ENCODE measurements at places on chromosomes 11 and 22. TPM values are rescaled to one million over a fixed set of nuclear protein-coding genes. Genes with fewer than 3 reads are reported as not detected.
A peak's percentile ranks its signal among the peaks of the same experiment; 100 is the strongest.

Gene TRIM3
- total RNA-seq, result 8.7 TPM

- H3K4me3 ChIP-seq, result no peak overlapping the region
- H3K27me3 ChIP-seq, result no peaks in the 10 kb centered on the region
- no peaks in the 10 kb centered on the region for H3K36me3 ChIP-seq
- no peak for DNase-seq
- no peak overlapping the region for H3K27ac ChIP-seq
- peaks cover 26% of the 10 kb centered on the region for H3K4me1 ChIP-seq
Observed at GRCh38 chr22:46732513-46732912, 5.5 kb downstream of the CERK start.

DNA sequence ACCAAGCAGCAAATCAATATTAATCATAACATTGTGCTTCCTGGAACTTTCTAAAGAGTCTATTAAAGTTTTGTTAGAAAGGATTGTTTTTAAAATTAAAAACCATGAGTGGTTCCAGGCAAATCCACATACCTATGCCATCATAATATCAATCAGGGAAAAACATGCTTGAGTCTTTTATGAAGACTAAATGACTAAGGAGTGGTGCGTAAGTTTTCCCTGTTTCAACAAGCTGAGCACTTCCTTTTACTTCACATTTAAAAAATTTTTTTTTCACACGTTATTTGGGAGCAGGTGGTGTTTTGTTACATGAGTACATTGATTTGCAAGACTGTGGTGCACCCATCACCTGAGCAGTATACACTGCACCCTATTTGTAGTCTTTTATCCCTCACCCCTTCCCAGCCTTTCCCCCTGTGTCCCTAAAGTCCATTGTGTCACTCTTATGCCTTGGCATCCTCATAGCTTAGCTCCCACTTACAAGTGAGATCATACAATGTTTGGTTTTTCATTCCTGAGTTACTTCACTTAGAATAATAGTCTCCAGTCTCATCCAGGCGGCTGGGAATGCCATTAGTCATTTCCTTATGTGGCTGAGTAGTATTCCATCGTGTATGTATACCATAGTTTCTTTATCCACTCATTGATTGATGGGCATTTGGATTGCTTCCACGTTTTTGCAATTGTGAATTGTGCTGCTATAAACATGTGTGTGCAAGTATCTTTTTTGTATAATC, 1190.3 kb upstream of the RAG2 start:
- no peak for DNase-seq
- no peak overlapping the region for H3K27ac ChIP-seq
- no peaks in the 10 kb centered on the region for H3K36me3 ChIP-seq
- no peak overlapping the region for H3K4me3 ChIP-seq

DNA sequence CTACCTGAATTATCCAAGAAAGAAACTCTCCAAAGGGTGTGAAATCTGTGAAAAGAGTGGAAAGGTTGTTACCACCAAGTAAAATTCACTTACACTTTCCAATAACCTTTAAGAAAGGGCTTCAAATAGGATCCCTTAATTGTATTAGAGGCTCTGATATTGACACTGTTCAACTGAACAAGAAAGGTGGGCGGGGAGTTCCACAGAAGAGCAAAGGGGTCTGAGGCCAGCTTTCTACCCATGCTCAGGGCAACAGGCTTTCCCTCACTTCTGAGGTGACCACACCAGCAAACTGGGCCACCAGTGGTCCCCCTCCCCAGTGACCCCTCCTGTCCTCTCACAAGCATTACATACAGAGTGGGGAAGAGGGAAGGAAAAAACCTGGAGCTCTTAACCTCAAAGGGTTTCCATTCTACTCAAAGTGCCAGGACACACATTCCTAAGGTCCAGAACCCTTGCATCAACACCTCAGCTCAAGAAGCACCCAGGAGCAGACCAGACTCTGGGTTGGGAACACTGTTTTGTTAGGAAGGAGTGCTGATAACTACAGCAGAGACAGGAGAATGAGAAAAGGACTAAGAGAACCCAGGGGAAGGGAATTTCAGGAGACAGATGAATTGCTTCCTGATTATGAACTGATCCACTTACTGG, 71.6 kb upstream of the AKIP1 start:
- H3K36me3 ChIP-seq, result no peaks in the 10 kb centered on the region
- H3K27ac ChIP-seq, result no peak overlapping the region
- no peaks in the 10 kb centered on the region for H3K4me1 ChIP-seq
- H3K4me3 ChIP-seq, result no peak overlapping the region
- DNase-seq, result no peak

GRCh38 chr22:38946771-38947170, 10.6 kb upstream of the APOBEC3A start:
- peaks cover 28% of the 10 kb centered on the region for H3K4me1 ChIP-seq
- H3K27ac ChIP-seq, result no peak overlapping the region
- H3K4me3 ChIP-seq, result no peak overlapping the region
- H3K36me3 ChIP-seq, result no peaks in the 10 kb centered on the region
- H3K27me3 ChIP-seq, result no peaks in the 10 kb centered on the region

Gene C11orf98
- total RNA-seq, result 94.4 TPM

GRCh38 chr22:36375071-36375980, 12.4 kb downstream of the MYH9 start:
- H3K27ac ChIP-seq, result peak overlapping the region; percentile 40
- H3K4me3 ChIP-seq, result no peak overlapping the region
- no peaks in the 10 kb centered on the region for H3K27me3 ChIP-seq
- peaks cover 22% of the 10 kb centered on the region for H3K36me3 ChIP-seq
- DNase-seq, result no peak
- H3K4me1 ChIP-seq, result peaks cover 86% of the 10 kb centered on the region

DNA sequence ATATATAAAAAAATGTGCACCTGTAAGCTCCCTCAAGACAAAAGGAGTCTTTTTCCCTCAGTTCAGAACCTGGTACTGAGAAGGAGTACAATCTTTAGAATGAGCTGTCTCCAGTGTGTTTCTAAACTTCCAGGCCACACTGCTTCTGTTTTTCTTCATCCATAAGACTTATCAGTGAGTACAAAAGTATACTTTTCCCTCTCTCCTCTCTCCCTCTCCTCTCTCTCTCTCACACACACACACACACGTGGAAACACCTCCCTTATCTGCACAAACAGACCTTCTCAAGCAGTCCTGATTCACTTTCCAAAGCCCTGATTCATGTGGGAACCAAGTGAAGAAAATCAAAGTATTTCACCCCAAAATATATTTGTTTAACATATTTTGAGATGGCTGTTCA, 220.7 kb upstream of the UBASH3B start:
- H3K27ac ChIP-seq, result no peak overlapping the region
- DNase-seq, result no peak
- no peaks in the 10 kb centered on the region for H3K36me3 ChIP-seq
- H3K4me3 ChIP-seq, result no peak overlapping the region
- H3K27me3 ChIP-seq, result no peaks in the 10 kb centered on the region
- H3K4me1 ChIP-seq, result no peaks in the 10 kb centered on the region

DNA sequence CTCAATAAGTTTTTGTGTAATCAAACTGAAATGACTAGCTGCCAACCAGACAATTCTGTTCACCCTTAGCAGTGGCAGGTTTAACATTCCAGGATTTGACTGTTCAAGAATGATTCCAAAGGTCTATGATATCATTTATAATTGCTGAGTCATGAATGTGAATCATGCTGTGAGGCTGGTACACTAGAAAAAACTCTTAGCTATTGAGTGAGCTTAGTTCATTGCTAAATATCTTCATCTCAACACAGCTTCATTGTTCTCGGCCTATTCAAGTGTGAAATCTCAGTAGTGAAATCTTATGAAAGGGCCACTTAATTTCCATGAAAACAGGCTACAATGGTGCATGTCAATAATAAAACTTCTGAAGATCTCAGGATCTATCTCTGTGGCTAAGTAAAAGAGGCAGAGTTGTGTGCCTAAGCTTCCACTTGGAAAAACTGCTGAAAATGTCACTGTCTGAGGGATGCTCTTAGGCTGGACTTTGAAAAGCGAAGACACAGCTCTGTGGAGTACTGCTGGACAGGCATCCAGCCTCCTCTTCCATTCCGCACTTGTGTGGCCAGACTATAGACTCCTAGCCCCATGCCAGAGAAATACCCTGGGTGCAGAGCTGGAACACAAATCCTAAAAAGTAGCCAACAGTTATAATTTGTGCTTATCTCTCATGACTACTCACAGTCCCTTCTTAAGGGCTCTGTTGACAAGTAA, 12.8 kb downstream of the AQP11 start:
- H3K4me1 ChIP-seq, result no peaks in the 10 kb centered on the region
- no peak overlapping the region for H3K27ac ChIP-seq
- H3K4me3 ChIP-seq, result no peak overlapping the region
- H3K36me3 ChIP-seq, result no peaks in the 10 kb centered on the region

DNA sequence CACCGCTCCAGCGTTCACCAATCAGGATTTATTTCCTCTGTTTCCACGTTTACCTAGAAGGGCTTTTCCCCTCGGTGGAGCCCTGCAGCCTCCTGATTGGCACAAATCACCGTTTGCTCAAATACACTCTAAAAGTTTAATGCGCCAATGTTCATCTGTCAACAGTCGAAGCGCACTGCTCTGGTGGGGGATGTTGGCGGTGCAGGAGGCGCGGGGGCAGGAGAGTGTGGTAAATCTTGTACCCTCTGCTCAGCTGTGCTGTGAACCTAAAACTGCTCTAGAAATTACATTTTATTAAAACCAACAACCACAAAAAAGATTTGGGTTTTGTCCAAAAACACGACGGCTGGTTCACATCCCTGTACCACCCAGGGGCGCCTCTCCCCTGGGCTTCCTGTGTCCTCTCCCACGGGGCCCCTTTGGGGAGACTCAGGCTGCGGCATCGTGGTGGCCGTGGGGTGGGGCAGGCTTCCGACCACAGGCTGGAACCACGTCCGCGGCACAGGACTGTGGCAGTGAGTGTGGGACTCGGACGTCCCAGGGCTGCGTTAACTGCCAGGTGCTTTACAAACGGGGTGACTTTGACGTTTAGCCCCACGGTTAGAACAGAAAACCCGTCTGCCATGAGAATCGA, 13.5 kb downstream of the TTLL8 start:
- H3K27ac ChIP-seq, result no peak overlapping the region
- no peak overlapping the region for H3K4me3 ChIP-seq
- no peaks in the 10 kb centered on the region for H3K27me3 ChIP-seq
- no peaks in the 10 kb centered on the region for H3K36me3 ChIP-seq
- DNase-seq, result no peak
- no peaks in the 10 kb centered on the region for H3K4me1 ChIP-seq

DNA sequence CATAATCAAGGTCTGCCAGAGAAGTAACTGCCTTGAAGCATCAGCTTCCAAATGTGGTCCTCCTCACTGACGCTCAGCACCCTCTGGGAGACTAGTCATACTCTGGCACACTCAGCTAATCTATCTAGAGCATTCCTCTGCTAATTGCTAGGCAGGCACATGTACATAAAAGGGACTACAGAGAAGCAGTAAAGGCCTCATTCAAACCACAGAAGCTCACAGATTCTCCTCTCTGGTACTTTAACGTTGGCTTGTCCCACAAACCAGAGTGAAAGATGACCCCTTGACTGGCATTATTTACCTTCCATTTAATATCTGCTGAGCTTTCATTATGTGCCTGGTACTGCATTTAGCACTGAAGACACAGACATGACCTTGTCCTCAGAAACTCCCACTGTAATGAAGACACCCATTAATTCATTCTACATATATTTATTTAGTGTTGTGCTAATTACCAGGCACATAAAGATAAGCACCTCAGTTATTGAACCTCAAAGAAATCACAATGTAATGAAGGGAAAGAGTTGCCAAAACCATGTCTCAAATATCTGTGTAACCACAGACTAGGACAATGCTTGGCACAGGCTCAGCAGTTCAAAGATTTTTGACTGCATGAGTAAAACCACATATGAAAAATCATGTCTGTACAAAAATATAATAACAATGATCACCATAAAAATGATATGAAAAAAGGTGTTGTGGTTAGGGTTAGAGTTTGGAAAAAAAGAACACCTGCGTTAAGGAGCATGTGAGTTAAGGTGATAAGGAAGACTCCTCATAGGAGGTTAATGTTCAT, 550.4 kb downstream of the DLG2 start:
- H3K36me3 ChIP-seq, result no peaks in the 10 kb centered on the region
- H3K4me1 ChIP-seq, result no peaks in the 10 kb centered on the region
- H3K4me3 ChIP-seq, result no peak overlapping the region

DNA sequence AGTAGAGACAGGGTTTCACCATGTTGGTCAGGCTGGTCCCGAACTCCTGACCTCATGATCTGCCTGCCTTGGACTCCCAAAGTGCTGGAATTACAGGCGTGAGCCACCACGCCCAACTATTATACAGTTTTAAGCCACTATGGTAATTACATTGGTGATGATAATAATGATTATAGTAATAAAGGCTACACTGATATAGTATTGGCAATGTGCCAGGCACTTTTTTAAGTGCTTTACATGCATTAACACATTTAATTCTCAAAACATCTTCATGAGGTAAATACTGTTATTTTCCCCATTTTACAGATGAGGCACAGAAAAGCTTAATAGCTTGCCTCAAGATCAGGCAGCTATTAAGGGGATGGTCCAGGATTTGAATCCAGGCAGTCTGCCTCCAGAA, 222.5 kb downstream of the SOX6 start:
- no peaks in the 10 kb centered on the region for H3K4me1 ChIP-seq
- no peaks in the 10 kb centered on the region for H3K36me3 ChIP-seq
- no peak overlapping the region for H3K27ac ChIP-seq
- no peak overlapping the region for H3K4me3 ChIP-seq

GRCh38 chr22:25774575-25775026, 32.6 kb downstream of the MYO18B start:
- no peaks in the 10 kb centered on the region for H3K4me1 ChIP-seq
- no peak for DNase-seq
- H3K4me3 ChIP-seq, result no peak overlapping the region
- no peaks in the 10 kb centered on the region for H3K27me3 ChIP-seq
- no peaks in the 10 kb centered on the region for H3K36me3 ChIP-seq
- no peak overlapping the region for H3K27ac ChIP-seq

Gene MORC2
- 15.5 TPM for total RNA-seq
